ENCODE measurements at places on chromosomes 2 and 18. TPM values are rescaled to one million over a fixed set of nuclear protein-coding genes. Genes with fewer than 3 reads are reported as not detected.

CD28 gene
- under 0.01 TPM for total RNA-seq

SPDYA gene
- total RNA-seq, result 0.71 TPM

TGFA gene
- 0.28 TPM for total RNA-seq

CAPN14 gene
- total RNA-seq, result under 0.01 TPM

DNAJC5G gene
- not detected for total RNA-seq

LIPG gene
- total RNA-seq, result 12.4 TPM

B3GNT7 gene
- under 0.01 TPM for total RNA-seq

RGPD3 gene
- total RNA-seq, result 0.09 TPM

TXNDC2 gene
- total RNA-seq, result under 0.01 TPM

CRYGC gene
- not detected for total RNA-seq

IL36RN gene
- 0.09 TPM for total RNA-seq

Measured in smooth muscle cell of bladder (primary cell).